Activated CD8-positive, alpha-beta T cell treated with anti-CD3 and anti-CD28 coated beads for 36 hours (primary cell): ENCODE measurements at places on chromosomes 16 and 17. TPM values are rescaled to one million over a fixed set of nuclear protein-coding genes. Genes with fewer than 3 reads are reported as not detected.
A peak's percentile ranks its signal among the peaks of the same experiment; 100 is the strongest.

DNA sequence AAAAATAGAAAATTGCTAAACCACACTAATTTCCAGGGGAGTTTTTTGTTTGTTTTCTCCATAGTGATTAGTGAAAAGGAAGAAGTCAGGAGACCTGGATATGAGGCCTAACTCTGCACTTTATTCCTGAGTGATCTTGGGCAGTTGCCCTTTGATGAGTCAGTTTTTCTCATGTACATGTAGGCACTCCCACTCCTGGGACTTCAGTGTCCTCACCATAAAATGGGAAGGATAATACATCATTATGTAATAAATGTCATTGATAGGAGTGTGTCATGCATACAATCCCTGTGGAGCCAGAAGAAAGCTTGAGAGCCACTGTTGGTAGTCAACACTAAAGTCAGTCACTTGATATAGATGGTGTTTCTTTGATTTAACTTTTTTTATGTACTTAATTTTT lies 32.5 kb downstream of the WIPF2 start:
- H3K4me1 ChIP-seq = peaks cover 21% of the 10 kb centered on the region
- H3K27me3 ChIP-seq = no peaks in the 10 kb centered on the region
- no peak for DNase-seq
- no peak overlapping the region for H3K4me3 ChIP-seq

DNA sequence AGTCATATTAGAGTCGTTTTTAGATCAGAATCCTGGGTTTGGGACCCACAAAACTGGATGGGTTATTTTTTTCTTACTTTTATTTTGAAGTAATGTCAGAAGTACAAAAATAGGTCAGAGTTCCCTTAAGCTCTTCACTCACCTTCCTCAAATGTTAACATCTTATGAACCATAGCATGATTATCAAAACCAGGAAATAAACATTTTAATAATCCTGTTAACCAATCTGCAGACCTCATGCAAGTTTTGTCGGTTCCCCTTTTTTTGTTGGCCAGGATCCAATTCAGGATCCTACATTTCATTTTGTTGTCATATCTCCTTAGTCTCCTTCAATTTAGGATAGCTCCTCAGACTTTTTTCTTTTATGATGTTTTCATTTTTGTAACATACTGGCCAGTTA lies 162.0 kb downstream of the CHD9 start:
- no peak for DNase-seq
- H3K4me3 ChIP-seq = no peak overlapping the region
- no peaks in the 10 kb centered on the region for H3K36me3 ChIP-seq
- H3K27me3 ChIP-seq = no peaks in the 10 kb centered on the region

- H3K4me3 ChIP-seq = no peak overlapping the region
- H3K27me3 ChIP-seq = no peaks in the 10 kb centered on the region
- no peak overlapping the region for H3K27ac ChIP-seq
- no peaks in the 10 kb centered on the region for H3K4me1 ChIP-seq
- no peak for DNase-seq
These were observed 24.0 kb downstream of the REXO5 start for GRCh38 chr16:20830372-20830771.

DNA sequence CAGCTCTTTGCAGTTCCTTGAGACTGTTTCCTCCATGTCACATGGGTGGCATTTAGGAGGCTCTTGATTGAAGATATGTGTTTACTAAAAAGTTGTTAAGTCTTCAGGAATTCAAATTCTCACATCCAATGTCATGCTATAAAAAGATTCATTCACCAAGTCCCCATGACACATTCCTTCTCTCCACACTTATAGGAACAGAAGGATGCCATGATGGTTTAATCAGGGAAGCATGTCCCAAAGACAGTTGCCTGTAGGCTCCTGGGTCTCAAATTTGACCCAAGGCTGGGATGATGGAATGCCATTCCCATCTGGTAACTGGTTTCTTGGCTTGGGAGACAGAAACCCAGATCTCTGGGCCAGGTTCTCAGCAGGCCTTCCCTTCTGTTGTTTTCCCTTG lies 140.6 kb upstream of the SOX9 start:
- no peaks in the 10 kb centered on the region for H3K4me1 ChIP-seq
- no peak for DNase-seq
- H3K27me3 ChIP-seq = peaks cover 1% of the 10 kb centered on the region
- no peaks in the 10 kb centered on the region for H3K36me3 ChIP-seq

DNA sequence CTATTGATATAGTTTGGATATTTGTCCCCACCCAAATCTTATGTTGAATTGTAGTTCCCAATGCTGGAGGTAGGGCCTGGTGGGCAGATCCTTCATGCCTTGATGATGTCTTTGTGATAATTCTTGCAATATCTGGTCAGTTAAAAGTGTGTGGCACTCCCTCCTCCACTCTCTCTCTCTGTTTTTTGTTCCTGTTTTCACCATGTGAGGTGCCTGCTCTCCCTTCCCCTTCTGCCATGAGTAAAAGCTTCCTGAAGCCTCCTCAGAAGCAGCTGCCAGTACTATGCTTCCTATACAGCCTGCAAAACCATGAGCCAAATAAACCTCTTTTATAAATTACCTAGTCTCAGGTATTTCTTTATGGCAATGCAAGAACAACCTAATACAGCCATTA lies 47.3 kb downstream of the TOM1L2 start:
- no peaks in the 10 kb centered on the region for H3K27me3 ChIP-seq
- no peak overlapping the region for H3K27ac ChIP-seq
- no peak overlapping the region for H3K4me3 ChIP-seq
- no peaks in the 10 kb centered on the region for H3K36me3 ChIP-seq
- H3K4me1 ChIP-seq = peaks cover 6% of the 10 kb centered on the region
- no peak for DNase-seq

GRCh38 chr16:85256190-85256739 lies 144.0 kb upstream of the CIBAR2 start:
- H3K4me1 ChIP-seq = peaks cover 10% of the 10 kb centered on the region
- H3K36me3 ChIP-seq = no peaks in the 10 kb centered on the region
- no peak for DNase-seq
- peaks cover 11% of the 10 kb centered on the region for H3K27me3 ChIP-seq
- H3K4me3 ChIP-seq = no peak overlapping the region
- H3K27ac ChIP-seq = no peak overlapping the region

The CA5A gene
- not detected for total RNA-seq

The EME2 gene
- total RNA-seq = 15.6 TPM

- H3K36me3 ChIP-seq = no peaks in the 10 kb centered on the region
- H3K27ac ChIP-seq = no peak overlapping the region
- H3K27me3 ChIP-seq = no peaks in the 10 kb centered on the region
- DNase-seq = no peak
- H3K4me3 ChIP-seq = no peak overlapping the region
These were observed 165.1 kb upstream of the CDC42EP4 start for GRCh38 chr17:73476890-73477350.

DNA sequence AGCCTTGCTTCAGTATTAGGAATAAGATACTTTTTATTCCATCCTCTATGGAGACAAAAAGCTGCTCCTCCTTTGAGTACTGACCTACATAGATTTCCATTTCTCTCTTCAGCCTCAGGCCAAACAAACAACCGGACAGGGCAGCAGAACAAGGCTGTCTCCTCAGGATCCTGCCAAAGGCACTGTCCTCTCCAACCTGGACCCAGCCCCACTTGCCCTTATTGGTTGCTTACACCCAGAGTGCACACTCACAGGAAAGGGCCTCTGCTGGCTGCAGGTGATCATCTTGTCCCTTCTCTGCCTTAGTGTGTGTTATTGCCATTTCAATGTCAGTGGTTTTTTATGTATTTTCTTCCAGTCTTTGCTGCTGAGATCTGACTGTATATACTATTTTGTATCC lies 26.6 kb downstream of the LIG3 start:
- DNase-seq = no peak
- H3K4me1 ChIP-seq = no peaks in the 10 kb centered on the region
- H3K27ac ChIP-seq = no peak overlapping the region
- H3K4me3 ChIP-seq = no peak overlapping the region
- H3K27me3 ChIP-seq = no peaks in the 10 kb centered on the region
- H3K36me3 ChIP-seq = peaks cover 28% of the 10 kb centered on the region

GRCh38 chr17:69466905-69467667 lies 52.6 kb downstream of the MAP2K6 start:
- H3K27ac ChIP-seq = no peak overlapping the region
- no peak overlapping the region for H3K4me3 ChIP-seq
- H3K27me3 ChIP-seq = no peaks in the 10 kb centered on the region
- H3K36me3 ChIP-seq = no peaks in the 10 kb centered on the region
- peaks cover 12% of the 10 kb centered on the region for H3K4me1 ChIP-seq

GRCh38 chr17:15261258-15261801 lies 3.8 kb downstream of the PMP22 start:
- DNase-seq = peak; percentile 14
- peak overlapping the region; percentile 75 for H3K4me3 ChIP-seq
- no peak overlapping the region for H3K27ac ChIP-seq
- peaks cover 21% of the 10 kb centered on the region for H3K4me1 ChIP-seq
- peaks cover 1% of the 10 kb centered on the region for H3K36me3 ChIP-seq
- peaks cover 70% of the 10 kb centered on the region for H3K27me3 ChIP-seq

The FOXC2 gene
- total RNA-seq = not detected

GRCh38 chr16:62752854-62753253 lies 716.6 kb upstream of the CDH8 start:
- H3K4me1 ChIP-seq = no peaks in the 10 kb centered on the region
- H3K27me3 ChIP-seq = no peaks in the 10 kb centered on the region
- H3K36me3 ChIP-seq = no peaks in the 10 kb centered on the region
- H3K4me3 ChIP-seq = no peak overlapping the region
- DNase-seq = no peak

DNA sequence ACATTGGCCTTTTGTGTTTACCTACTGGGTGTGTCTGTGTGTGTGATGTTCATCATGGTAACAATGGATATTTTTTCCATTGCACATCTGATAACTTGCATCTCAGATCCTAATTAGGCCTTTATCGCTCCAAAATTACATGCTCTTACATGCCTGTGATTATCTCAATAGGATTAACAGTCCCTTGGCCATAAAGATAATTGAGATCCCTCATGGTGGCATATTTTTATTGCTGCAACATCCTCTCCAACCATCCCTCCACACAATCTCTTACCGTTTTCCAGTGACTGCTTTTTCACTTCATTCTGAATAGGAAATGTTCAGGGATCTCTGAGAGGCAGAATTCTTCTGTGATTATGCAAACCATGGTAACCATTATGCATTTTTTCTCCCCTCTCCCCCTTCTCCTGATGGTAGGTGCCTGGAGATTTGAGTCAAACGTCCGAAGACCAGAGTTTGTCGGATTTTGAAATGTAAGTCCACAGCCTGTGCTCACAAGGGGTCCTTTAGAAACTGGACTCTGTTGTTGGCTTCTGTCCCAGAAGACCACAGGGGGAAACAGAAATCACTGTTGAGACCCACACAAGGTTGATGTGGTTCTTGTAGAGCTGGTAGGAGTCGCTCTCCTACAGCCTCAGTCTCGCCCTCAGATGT lies 405.5 kb downstream of the CPPED1 start:
- no peaks in the 10 kb centered on the region for H3K27me3 ChIP-seq
- H3K4me1 ChIP-seq = no peaks in the 10 kb centered on the region
- H3K27ac ChIP-seq = no peak overlapping the region
- H3K4me3 ChIP-seq = no peak overlapping the region

GRCh38 chr17:56740481-56740880 lies 93.2 kb downstream of the C17orf67 start:
- H3K36me3 ChIP-seq = no peaks in the 10 kb centered on the region
- DNase-seq = no peak
- H3K27ac ChIP-seq = no peak overlapping the region
- no peaks in the 10 kb centered on the region for H3K4me1 ChIP-seq
- no peak overlapping the region for H3K4me3 ChIP-seq

DNA sequence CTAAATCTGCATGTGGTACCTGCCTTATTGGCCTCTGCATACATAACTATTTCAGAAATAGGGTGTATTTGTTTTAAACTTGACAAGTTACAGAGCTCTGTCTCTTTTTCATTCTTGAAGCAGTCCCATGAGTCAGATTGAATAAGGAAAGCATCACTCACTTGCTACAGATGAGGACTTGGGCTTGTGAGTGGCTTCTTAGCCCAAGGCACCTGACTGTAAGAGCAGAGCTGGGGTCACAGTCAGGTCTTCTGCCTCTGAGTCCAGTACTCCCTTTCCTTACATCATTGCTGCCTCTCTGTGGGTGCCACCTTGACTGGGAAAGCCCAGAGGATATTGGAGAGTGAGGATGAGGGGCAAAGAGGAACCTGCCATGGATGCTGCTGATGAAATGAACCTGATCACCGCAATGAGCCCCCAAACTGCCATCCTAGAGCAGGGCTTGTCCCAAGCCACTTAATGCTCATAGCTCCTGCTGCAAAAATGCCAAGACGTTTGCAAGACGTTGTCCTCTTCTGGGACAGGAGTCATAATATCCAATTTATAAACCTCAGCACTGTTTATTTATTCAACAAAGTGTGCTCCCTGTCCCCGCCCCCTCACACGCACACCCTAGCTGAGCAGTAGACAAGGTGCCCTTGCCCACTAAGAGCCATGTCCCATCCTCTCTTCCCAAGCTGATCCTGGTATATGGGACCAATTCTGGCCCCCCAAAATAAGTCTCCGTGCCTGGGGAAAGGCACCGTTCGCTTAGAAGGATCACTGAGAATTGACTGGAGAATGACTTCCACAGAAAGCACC lies 74.1 kb downstream of the CCDC182 start:
- peak; percentile 29 for DNase-seq
- peak overlapping the region; percentile 82 for H3K27ac ChIP-seq
- H3K36me3 ChIP-seq = peaks cover 2% of the 10 kb centered on the region
- H3K27me3 ChIP-seq = no peaks in the 10 kb centered on the region
- H3K4me3 ChIP-seq = no peak overlapping the region

The CRHR1 gene
- total RNA-seq = not detected

The NOG gene
- total RNA-seq = 25.8 TPM

- no peak overlapping the region for H3K4me3 ChIP-seq
- DNase-seq = no peak
- no peak overlapping the region for H3K27ac ChIP-seq
- H3K36me3 ChIP-seq = no peaks in the 10 kb centered on the region
- no peaks in the 10 kb centered on the region for H3K4me1 ChIP-seq
These were observed 15.6 kb downstream of the SCGB1C2 start for GRCh38 chr17:152860-153420.

DNA sequence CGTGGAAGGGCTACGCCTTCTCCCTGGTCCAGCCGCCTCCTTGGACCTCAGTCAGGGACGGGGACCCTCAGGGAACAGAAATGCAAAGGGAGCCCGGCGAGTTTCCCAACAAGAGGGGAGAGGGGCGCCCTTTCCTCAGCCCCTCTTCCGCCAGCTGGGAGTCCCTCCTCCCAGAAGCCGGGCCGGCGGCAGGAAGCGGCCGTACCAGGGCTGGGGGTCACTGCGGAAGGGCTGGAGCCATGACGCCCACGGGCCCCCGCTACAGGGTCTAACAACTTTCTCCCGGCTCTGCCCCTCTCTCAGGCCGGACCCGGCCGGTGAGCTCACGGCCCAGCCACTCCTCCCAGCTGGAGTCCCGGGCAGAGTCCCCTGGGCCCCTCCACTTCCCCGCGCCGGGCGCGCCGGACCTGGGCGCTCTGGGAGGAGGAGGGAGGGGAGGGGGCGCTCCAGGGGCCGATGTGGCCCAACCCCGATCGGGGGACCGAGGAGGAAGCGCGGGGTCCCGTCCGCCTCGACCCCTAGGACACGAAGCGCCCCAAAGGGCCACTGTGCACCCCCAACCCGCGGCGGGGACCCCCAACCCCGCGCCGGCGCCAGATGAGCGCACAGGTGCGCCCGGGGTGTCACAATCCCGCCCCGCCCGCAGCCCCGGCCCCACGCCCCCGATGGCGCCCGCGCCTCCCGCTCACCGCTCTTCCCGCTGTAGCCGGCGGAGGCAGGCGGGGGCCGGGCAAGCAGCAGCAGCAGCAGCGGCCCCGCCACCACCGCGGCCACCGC lies 578 bp downstream of the PGAP6 start:
- H3K27ac ChIP-seq = no peak overlapping the region
- no peaks in the 10 kb centered on the region for H3K36me3 ChIP-seq
- peak overlapping the region; percentile 70 for H3K4me3 ChIP-seq
- no peak for DNase-seq
- no peaks in the 10 kb centered on the region for H3K27me3 ChIP-seq
- H3K4me1 ChIP-seq = peaks cover 28% of the 10 kb centered on the region

GRCh38 chr17:39863918-39864746 lies at the start of gene IKZF3:
Gene IKZF3, minus strand, starts transcription at chr17:39864312. Its CDS starts 186 bp downstream, at chr17:39864126.
- DNase-seq = peak; percentile 90
- H3K4me3 ChIP-seq = peak within 1 kb of the TSS; percentile 85
- H3K27me3 ChIP-seq = no peaks in the 10 kb centered on the region

The CA7 gene
- not detected for total RNA-seq
